Coronary artery (tissue), 2 donors: ENCODE measurements at places on chromosomes 7 and 10.

DNA sequence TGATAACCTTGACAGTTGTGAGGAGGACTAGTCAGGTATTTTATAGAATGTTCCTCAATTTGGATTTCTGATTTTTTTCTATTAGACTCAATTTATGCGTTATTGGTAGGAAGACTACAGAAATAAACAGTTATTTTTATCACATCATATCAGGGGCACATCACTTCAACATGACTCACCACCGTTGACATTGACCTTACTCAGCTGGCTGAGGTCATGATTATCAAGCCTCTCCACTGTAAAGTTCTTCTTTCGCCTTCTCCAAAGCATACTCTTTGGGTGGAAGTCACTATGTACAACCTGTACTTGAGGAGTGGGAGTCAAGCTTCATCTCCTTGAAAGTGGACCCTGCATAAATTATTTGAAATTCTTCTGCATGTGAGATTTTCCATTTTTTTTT is 194.3 kb upstream of the IGFBP3 start:
- no peak for DNase-seq

- no peak for DNase-seq
Observed at GRCh38 chr7:7978860-7979259, 10.3 kb downstream of the GLCCI1 start.

DNA sequence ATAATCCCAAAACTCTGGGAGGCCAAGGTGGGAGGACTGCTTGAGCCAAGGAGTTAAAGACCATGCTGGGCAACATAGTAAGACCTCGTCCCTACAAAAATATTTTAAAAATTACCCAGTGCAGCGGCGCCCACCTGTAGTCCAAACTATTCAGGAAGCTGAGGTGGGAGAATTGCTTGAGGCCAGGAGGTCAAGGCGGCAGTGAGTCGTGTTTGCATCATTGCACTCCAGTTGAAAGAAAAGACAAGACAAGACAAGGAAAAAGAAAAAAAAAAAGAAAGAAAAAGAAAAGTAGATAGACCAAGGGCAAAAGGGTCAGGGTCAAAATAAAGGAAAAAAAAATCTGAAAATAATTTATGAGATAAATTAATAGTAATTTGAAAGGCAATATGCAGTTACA is 5.8 kb downstream of the ANXA7 start:
- no peak for DNase-seq

DNA sequence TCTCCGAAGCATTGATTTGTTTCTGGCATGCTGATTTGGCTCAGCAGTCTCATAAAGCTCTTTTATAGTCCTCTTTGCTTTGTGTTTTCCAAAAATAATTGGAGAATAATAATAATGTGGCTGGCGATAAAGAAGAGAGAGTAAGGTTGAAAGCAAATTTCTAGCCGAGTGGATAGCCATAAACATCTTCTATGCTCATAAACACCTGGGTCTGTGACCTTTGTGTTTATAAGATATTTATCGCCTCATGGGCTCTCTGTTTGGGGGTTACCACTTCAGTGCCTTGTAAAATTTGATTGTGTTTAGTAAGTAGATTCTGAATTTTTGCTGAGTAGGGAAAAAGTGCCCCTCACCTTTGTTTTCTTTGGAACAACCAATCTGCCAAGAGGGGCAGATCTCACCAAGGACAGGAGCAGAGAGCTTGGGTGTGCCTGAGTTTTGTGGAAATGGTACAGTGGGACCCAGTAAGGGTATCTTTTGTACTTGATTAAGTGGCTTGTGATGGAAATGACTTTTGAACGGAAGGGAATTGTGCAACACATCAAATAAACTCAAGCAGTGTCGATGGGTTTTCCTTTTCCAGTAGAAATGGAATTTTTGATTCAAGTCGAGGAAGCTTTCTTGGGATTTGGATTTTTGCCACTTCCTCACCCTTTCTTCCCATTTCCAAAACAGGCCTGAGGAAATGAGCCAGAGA is 220.5 kb downstream of the AUTS2 start:
- DNase-seq: no peak

DNA sequence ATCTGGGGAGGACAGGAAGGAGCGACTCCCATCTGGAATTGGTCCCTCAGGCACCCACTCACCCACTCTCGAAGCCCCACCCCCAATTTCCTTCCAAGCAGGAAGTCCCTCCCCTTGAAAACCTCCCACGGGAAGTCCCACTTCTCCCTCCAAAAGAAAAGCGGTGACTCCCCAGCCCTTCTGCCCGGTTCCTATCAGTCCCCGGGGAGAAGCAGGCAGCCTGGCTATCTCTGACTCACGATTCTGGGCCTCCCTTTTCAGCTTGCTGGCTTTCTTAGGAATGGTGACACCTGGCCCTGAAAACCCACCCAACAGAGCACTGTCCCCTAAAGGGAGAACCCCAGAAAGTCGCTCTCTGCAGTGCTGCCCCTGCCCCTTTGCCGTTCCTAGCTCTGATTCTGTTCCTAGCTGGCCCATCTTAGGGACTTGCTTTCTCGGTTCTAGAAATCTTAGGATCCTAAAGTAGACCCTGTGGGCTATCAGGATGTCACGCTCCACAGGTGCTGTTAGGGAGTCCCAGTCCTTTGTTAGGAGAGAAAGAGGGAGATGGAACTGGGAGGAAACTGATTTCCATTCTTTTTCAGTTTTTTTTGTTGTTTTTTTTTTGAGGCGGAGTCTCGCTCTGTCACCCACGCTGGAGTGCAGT is 6.0 kb downstream of the TSC22D4 start:
- peak; percentile 79 for DNase-seq

DNA sequence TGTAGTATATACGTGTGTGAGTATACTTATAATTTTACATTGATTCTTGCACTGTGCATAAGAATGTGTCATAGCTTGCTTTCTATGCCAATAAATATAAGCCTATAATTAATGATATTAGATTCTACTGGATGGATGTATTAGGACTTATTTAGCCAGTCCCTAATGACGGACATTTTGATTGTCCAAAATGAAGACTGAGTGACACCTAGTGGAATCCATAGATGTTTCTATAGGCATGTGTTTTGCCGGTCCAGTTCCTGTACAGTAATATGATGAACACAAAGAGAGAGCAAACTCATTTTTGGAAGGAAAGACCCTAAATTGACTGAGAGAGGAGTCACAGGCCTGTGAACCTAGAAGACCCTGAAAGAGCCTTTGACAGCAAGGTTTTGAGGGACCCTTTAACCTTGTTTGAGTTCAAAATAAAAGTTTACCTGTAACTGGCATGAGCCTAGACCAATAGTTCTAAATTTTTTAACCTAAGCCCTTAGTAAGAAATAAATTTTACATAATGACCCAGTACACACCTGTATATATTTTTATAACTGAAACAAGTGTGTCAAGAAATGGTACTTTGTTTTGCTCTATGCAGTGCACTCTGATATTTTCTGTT is 42.4 kb upstream of the AGBL3 start:
- DNase-seq: no peak

DNA sequence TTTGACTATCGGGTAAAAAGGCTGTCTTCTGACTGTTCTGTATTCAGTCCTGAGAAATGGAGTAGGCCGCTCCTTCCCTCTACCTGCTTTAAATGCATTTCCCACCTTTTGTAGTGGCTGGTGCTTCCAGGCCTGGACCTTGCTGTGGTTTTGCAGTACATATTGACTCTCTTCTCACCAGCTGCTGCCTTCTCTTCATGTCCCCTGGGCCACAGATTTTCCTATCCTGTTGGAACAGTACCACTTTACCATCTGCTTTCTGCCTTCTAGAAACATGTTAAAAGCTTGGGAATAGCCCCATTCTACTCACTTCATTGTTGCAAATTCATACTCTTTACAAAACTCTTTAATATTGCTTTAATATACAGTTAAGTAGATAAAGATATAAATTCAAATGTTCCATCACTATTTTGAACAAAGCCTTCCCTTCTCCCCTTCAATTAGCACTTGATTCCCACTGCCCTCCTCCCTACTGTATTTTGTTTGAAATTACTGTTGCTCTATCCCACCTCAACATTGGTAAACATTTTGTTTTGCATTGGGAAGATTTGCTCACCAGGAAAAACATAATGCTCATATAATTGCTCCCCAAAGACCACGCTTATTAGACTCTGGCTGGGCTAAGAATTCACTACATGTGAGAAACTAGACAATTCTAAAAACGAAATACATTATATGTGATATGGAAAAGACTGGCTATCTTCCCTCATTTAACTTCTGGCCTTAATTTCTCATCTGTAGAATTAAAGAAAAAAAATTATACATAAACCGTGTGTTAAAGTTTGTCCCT is 17.3 kb upstream of the SEMA3C start:
- DNase-seq: no peak

DNA sequence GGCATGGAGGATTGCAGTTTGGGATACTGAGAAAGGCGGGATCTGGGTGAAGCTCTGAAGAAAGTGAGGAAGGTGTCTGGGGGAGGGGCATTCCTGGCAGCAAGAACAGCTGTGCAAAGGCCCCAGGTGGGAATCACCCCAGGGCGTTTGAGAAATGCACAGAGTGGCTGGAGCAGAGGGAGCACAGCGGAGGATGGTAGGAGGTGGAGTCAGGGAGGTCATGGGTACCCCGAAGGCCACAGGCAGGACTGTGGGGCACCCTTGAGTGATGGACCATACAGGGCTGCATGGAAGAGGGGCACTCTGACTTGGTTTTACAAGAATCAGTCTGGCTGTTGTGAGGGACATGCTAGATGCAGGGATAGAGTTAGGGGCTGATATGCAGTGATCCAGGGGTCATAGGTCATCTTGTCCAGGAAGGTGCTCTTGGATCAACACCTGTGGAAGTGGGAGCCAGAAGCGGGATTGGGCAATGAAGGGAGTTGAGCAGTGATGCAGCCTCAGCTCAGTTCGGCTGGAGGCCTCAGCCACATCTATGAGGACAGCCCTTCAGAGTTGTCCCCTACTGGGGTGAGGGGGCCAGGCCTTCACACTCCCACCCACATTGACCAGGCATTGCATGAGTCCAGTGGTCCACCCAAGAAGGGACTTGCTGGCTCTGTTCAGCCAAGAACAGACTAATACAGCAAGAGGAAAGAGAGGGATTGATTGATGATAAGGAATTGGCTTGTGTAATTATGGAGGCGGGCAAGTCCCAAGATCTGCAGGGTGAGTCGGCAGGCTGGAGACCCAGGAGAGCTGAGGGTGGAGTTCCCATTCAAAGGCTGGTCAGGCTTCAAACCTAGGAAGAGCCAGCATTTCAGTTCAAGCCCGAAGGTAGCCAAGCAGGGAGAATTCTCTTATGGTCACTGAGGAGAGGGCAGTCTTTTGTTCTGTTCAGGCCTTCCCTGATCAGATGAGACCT is 48.7 kb downstream of the TSPAN15 start:
- DNase-seq: no peak

DNA sequence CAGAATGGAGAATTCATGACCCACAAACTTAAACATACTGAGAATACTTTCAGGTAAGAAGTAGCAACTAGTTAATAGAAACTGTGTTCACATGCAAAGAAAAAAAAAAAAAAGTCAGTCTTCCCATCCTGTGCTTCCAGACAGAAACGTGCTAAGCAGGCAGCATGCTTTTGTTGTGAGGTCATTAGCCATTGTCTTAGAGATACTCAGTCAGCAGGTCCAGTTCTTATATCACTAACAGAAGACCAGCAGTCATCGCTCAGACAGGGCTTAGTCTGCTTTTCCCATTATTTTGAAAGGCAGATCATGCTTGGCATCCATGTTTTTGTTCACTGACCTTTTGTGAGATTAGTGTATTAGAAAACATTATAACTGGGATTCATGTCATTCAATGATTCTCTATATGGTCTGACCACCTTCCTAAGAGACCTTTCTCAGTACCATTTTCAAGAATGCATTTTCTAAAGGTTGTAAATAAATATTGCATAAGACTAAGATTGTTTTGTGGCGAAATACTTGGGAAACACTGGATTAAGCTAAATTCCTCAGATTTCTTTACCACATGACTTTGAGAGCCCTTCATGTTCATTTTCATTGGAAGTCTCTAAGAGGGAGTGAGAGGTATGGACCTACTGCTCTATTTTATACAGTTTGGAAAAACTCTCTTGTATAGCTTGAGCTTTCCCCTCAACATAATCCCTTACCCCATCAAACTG is 45.0 kb upstream of the AGBL3 start:
- DNase-seq: no peak

DNA sequence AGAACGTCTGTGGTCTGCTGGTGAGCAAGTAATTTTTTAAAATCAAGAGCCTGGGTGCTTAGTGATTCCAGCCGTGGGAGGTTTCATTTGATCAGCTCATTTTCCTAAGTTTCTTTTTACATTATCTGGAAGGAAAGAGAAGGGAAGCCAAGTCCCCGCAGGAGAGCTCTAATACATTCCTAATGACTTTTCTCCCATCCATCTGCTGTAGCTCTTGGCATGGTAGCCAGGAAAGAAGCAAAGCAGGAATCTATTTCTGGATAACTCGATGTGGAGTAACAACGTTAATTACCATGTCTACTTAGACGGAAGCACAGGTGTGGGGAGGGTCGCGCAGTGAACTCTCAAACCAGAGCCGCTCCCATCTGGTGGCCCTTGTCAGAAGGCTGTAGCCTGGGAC is 121.9 kb downstream of the PAXIP1 start:
- no peak for DNase-seq

- no peak for DNase-seq
Observed at GRCh38 chr7:39580149-39580874, 14.1 kb downstream of the YAE1 start.

GRCh38 chr10:119942973-119943372 is 50.4 kb downstream of the SEC23IP start:
- DNase-seq: no peak

GRCh38 chr10:109964318-109964717 is 41.0 kb upstream of the XPNPEP1 start:
- DNase-seq: no peak

DNA sequence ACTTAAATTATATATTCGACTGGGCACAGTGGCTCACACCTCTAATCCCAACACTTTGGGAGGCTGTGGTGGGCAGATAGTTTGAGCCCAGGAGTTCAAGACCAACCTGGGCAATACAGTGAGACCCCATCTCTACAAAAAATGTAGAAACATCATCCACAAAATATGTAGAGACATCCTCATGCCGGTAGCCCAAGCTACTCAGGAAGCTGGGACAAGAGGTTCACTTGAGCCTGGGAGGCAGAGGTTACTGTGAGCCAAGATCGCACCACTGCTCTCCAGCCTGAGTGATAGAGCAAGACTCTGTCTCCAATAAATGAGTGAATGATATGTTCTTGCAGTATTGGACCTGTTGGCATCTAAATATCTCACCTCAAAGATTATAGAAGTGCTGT is 22.6 kb upstream of the TNS3 start:
- no peak for DNase-seq

DNA sequence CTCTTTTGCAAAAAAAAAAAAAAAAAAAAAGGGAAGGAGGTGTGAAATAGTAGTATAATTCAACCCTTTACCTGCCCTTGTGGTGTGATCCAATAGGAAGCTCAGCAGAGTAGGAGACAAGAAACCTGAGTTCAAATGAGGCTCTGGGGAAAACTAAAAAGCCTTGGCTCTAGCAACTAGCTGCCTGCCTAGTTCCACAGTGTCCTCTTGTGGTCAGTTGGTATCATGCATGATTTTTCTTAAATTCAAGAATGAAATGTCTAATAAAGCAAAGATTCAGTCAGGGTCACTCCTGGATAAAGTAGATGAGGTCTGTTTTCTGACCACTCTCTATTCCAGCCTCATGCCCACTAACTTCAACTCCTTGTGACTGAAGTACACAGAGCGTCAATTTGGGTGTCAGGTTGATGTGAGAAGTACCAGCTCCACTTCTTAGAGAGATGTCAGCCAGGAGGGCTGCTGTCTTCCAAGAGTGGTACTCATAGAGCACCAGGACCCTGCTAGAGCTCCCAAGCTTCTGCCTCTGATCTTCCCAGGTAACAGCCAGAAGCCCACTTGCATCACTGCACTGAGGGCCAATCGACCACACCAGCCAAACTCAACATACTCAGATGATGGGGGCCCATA is 10.5 kb downstream of the LSM5 start:
- DNase-seq: no peak

- DNase-seq: no peak
Observed at GRCh38 chr7:131653418-131654248, 97.2 kb upstream of the PODXL start.
